MG63 (cell line): ENCODE measurements at places on chromosomes 4 and X. TPM values are rescaled to one million over a fixed set of nuclear protein-coding genes. Genes with fewer than 3 reads are reported as not detected.

- no peak for DNase-seq
Observed at GRCh38 chr4:37604461-37604860, 81.7 kb downstream of the RELL1 start.

DNA sequence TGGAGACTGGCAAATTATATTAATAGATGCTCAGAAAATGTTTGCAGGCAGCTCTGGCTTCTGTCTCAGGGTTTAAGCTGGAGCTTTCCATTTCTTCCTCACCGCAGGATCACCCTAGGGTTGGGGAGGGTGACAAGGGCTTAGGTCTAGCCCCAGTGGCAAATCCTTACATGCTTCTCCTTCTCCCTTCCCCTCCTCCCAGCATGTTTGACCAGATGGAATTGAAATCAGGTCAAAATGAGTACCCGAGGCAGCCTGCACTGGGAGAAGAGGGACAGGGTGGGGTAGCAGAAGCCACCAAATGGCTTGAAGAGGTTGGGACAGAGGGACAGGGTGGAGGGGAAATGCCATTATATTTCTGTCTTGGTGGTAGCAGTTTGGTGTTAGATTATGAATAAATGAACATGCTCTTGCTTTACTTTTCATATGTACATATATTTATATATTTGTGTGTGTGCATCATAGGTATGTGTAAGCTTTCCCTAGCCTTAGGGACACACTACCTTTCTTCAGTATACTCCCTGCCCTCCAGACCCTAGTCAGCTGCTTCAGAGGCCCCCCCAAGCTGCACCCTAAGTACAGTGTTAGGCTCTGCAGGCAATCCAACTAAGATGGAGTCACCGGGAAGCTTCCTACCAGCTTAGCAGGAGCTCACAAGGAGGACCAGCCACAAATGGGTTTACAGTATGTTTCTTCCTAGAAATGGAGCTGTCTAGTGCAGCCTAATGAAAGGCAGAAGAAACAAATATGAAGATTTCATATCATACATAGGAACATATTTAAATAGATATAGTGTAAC lies 1.8 kb downstream of the TMEM35A start:
- no peak for DNase-seq

DNA sequence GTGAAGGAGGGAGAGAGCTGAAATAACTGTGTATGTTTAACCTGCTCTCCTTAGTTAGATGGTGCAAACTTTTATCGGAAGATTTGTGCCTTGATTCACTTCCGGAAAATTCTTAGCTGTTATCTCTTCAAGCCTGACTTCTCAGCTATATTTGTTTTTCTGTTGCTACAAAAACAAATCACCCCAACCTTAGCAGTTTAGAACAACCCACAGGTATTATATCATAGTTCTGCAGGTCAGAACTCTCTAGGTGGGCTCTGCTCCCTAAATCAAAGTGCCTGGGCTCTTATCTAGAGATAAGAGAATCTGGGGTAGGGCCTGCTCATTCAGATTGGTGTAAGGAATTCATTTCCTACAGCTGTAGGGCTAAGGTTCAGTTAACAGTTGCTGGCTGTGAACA lies 15.1 kb upstream of the CEP135 start:
- no peak for DNase-seq

- DNase-seq: no peak
Observed at GRCh38 chr4:30743897-30744296, 23.7 kb downstream of the PCDH7 start.

DNA sequence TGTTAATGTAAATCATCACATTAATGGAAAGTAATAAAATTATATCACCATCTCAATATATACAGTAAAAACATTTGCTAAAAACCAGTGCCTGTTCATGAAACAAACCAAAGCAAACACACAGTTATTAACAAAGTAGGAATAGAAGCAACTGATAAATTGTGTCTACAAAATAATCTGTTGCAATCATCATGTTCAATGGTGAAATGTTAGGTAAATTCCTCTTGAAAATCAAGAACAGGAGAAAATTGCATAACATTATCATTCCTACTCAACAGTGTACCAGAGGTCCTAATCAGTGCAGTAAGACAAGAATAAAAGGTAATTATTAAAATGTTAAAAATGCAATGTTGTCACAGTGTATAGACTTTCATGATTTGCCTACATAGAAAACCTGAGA lies 252.3 kb downstream of the TEX13A start:
- no peak for DNase-seq

GRCh38 chr4:39237179-39237578 lies 54.9 kb downstream of the WDR19 start:
- no peak for DNase-seq

DNA sequence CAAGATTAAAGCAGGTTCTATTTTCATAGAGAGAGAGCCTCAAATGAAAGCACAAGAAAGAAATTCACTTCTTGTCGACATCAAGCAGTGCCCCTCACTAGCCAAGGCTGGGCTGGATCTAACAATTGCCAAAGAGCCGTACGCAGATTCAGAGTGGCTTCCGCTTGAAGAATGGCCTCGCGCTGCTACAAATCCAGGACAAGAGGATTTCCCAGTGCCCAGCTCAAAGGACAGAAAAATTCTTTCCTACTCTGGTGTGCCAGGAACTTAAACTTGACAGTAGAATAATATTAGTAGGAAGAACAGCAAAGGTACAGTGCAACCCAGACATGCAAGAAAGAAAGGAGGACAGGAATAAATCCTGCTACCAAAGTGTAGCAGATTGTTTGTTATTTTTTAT lies 56.5 kb upstream of the PPARGC1A start:
- no peak for DNase-seq

GRCh38 chr4:41360921-41361793 lies 104.4 kb downstream of the UCHL1 start:
- DNase-seq: peak; percentile 52

DNA sequence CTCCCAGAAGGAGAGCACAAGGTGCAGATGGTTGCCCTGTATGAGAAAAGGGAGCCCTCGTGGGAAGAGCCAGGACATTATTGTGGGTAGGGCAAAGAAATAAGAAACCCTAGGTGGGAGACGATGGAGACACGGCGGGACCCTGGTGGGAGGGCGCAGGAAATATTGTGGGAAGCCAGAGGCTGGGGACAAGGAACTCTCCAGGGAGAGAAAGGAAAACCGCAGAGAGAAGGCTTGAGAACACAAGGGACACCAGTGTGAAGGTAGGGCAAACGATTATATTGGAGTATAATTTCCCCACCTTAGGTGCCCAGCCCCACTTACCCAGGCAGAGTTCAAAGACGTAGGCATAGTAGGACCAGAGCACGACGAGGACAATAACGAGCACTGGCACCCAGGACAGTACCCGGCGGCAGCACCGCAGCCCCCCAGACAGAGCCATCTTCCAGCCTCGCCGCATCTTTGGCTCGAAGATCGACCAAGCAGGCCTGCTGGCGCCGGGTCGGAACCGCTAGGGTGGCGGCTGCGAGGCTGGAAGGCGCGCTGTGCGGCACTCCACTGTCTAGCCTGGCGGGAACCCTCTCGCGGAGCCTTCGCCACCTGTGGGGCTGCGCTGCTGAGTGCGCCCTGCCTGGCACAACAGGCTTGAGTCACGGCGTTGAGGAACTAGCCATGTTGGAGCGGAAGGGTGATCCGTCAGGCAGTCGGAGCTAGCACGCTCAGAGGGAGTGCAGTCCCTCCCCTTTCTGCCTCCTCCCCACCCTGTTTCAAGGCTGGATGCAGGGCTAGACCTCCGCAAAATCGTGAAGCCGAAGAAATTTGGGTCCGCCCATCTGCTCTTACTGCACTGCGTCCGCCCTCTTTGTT lies at the start of gene ZDHHC15:
TSS of gene ZDHHC15 (minus strand) at position 473 of the 867 bp plus-strand sequence. CDS start at position 460, 13 bp downstream.
- peak; percentile 12 for DNase-seq

The N4BP2 gene
- 1.3 and 1.5 TPM in 2 replicates for total RNA-seq

The SPATA4 gene
- not detected in 2 replicates for total RNA-seq
